Right ventricle myocardium inferior (tissue), 1 donor: ENCODE measurements at places on chromosomes 7 and 10.

DNA sequence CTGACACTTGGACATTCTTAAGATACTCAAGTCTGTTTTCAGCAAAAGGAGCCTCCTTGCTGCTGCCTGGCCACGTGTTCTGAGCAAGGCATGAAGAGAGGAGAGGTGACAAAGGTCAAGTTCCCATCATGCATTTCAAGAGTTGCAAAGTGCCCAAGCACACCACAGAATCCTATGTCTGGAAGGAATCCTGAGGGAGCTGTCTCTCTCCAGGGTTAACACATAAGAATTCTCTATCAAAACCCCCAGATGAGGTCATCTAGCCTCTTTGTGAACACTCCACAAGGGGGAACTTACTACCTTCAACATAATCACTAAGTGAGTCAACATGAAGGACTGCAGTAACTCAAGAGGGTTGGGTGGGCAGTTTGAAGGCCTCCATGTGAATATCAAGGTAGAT is 155.5 kb downstream of the RNF216 start:
- DNase-seq: no peak

DNA sequence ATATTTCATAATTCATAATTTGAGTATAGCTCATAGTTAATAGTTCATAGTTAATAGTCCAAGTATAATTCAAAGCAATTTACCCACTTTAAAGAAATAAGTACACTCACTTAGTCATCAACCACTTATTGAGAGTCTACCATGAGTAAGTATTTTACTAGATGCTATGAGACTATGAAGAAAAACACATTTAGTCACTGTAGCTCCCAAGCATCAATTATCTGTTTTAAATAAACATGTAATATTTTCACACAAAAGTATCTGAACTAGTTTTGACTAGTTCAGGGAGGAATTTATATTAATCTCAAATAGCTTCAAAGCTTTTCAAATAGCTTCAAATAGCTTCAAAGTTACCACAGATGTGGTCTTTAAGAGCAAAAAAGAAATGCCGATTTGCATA is 119.2 kb downstream of the ANK3 start:
- DNase-seq: no peak

DNA sequence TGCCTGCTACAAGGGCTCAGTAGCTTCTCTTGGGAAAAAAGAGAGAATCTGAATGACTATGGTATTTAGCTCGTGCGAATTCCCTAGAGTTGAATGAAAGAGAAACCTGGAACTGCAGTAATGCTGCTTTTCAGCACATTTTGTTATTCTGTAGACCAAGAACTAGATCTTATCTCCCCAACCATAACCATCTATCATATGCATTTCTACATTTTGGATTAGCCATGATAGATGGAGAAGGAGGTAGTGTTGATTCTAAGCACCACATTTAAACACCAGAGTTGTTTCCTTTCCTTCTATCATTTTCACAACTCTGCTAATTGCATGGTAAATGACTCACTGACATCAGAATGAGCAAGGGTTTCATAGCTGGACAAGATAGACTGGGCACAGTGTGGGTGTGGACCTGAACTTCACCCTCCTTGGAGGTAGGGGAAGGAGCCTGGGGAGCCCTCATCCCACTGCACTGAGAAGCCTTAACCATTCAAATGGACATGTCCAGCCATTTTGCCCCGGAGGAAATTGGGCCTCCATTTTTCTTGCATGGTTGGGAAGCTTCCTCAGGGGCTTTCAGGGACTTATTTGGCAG is 55.3 kb upstream of the BMPER start:
- DNase-seq: no peak

DNA sequence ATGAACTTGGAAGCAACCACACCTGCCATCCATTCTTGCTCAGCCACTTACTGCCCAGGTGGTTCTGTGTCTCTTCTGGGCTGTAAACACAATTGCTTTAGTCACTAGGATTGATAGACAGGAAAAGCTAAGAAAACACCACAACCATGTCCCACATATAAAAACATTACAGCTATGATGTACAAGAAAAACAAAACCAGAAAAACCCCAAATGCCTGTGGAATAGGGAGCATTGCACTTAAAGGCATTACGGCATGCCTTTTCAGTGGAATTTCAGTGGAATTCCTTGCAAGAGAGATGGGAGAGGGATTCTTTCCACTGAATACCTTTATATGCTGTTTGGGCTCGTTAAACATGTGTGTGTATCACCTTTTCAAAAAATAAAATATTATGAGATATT is 44.2 kb upstream of the GPR26 start:
- DNase-seq: no peak

- DNase-seq: no peak
Measured at GRCh38 chr7:22481726-22482125, 18.3 kb downstream of the STEAP1B start.

- no peak for DNase-seq
Measured at GRCh38 chr10:43322331-43322730, 49.1 kb upstream of the FXYD4 start.
